Activated T-cell treated with anti-CD3 and anti-CD28 coated beads, Interleukin-2, amount 50 U/mL, for 4 hours (primary cell): ENCODE measurements at places on chromosomes 3 and 15. TPM values are rescaled to one million over a fixed set of nuclear protein-coding genes. Genes with fewer than 3 reads are reported as not detected.

The MRPS11 gene
- total RNA-seq = 73.4 TPM

DNA sequence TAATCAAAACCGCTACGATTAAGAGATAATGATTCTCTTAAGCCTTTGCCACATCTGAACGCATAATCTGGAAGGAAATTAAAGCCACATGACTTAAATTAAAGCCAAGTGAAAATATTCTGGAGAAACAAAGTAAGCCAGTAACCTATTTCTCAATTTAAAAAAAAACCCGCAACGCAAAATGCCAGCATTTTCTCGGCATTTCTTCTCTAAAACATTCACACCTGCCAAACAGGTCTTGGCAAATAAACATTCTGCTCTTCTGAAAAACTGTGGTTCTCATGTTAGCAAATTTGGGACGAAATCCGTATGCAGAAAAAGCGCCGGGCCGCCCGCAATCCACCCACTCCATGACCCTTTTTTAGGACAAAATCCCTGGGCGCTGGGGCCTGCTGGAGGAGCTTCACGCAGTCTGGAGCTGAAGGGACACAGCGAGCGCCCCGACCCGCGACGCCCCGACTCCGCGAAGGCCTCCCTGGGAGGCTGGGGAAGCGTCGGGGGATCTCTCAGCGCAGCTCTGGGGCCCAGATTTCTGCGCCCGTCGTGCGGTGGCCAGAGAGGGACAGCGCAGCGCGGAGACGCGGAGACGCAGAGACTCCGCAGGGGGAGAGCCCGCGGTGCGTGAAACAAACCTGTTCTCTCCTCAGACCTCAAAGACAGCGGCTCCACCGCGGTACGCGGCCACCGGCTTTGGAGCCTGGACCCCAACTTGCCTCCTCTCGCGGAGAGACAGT is 471 bp downstream of the NKIRAS1 start:
- DNase-seq = no peak

The RUBCN gene
- total RNA-seq = 39.5 TPM

The PARP15 gene
- 2.5 TPM for total RNA-seq

DNA sequence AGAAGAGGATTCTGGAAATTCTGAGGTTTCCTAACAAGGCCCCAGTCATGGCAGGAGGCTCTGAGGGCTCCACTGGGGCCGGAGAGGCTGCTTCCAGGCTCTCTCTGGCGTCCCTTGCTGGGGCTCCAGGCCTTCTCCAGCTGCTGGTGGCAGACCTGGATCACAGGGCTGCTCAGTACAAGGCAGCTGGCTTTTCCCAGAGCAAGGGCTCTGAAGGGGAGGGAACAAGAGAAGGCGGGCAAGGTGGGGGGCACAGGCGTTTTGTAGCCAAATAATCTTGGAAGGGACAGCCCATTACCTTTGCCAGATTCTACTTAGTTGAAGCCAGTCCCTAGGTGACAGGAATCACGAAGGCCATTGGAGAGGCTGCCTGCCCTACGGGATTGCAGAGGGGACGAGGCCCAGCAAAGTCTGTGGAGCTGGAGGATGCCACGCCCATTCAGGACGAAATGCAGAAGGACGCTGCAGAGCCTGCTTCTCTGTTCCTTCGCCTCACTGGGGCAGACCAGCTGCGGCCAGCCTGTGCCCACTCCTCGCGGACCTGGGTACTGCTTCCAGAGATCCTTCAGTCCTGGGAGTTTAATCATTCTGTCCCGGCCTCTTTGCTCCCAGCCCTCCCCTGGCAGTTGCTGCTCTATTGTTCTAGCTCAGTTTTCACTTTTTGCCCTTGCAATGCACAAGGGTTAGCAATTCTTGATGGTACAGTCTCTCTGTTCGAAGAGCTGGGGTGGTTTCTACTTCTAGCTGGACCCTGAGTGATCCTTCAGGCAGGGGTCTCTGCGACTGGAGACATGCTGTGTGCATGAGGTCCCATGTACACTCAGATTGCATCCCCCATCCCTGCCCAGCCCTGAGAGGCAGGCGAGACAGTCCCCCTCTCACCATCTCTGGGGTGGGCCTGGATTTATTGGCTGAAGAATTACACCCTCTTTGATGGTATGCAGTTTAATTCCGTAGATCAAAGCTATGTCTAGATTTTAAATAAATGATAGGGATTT is 149.3 kb upstream of the MEF2A start:
- DNase-seq = no peak

GRCh38 chr3:52218454-52218853 is 7.0 kb downstream of the TLR9 start:
- no peak for DNase-seq

- DNase-seq = no peak
Measured at GRCh38 chr3:141280086-141280485, 48.5 kb downstream of the PXYLP1 start.

DNA sequence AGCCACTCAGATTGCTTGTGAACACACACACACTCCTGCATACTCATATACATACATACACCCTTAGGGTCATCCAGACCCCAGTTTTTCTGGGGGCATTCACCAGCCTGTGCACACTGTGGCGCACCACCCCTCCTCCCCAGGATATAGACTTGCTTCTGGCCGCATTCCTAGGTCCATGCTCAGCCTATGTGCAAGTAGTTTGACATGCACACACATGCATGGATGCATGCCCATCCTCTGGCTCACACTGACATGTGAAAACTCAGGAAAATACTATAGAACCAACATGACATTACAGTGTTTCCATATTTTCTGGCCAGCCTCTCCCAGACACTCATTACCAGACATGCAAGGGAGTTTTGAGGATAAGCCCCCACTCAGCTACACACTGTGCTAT is 79.3 kb upstream of the POLG start:
- no peak for DNase-seq

The SV2B gene
- total RNA-seq = 0.03 TPM

DNA sequence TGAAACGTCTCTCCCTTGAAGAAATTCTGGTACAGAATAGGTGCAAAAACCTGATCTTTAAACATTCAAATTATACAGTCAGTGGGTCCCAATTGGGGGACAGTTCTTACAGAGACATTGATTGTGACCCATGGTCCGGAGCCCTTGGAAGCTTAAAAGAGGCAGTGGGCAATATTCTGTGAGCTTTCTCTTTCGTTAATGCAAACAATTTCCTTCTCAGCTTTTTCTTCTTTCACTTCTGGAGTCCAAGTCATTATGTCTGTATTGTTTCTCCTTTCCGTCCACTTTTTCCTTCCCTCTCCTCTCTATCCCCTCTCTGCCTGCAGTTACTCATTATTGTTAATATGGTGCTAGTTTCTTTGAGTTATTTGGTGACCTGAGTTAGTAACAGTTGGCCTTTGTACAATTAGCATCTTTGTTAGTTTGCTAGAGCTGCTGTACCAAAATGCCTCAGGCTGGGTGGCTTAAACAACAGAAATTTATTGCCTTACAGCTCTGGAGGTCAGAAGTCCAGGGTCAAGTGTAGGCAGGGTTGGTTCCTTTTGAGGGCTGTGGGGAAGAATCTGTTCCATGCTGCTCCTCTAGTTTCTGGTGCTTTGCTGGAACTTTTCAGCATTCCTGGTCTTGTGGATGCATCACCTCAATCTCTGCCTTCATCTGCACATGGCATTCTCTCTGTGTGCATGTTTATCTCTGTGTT is 102.6 kb downstream of the GMPS start:
- DNase-seq = no peak

The STRIT1 gene
- total RNA-seq = not detected

The VGLL3 gene
- 0.14 TPM for total RNA-seq

The NR2F2 gene
- total RNA-seq = 0.13 TPM

DNA sequence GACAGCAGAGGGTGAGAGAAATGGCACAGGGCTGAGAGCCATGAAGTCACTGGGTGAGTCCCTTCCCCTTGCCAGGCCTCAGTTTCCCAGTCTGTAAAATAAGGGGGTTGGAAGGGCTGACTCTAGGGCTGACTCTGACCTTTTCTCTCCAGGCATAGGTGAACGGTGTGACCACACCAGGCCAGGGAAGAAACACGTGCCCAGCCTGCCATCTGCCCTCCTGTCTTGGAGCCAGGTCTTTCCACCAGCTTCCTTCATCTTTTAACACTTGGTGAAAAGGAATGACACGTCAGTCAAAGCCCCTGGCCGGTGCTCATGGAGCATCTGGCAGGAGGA is 74.4 kb downstream of the CPN2 start:
- DNase-seq = no peak

The FEZF2 gene
- total RNA-seq = not detected

- no peak for DNase-seq
Measured at GRCh38 chr3:119428538-119428937, 34.9 kb downstream of the TMEM39A start.

GRCh38 chr15:58677426-58677825 is 72.1 kb downstream of the ADAM10 start:
- no peak for DNase-seq

- peak; percentile 73 for DNase-seq
Measured at GRCh38 chr3:187741403-187742350, 3.6 kb downstream of the BCL6 start.

The CACNA2D2 gene
- 0.90 TPM for total RNA-seq

DNA sequence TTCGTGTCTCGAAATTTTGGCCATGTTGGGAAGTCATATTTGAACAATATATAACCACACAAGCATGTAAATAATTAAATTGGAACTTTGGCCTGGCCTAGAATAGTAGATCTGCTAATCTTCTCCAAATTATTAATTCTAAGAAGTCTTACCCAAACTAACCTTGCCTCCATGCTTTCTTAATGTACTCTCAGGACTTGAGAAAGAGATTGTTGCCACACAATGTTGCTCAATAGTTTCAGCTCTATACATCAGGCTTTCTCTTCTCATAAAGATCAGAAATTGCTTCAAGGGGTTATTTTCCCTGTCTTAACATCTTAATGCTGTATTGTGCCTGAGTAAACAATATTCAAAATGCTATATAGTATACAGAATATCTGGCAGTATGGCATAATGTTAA is 202.7 kb upstream of the LRIG1 start:
- no peak for DNase-seq

DNA sequence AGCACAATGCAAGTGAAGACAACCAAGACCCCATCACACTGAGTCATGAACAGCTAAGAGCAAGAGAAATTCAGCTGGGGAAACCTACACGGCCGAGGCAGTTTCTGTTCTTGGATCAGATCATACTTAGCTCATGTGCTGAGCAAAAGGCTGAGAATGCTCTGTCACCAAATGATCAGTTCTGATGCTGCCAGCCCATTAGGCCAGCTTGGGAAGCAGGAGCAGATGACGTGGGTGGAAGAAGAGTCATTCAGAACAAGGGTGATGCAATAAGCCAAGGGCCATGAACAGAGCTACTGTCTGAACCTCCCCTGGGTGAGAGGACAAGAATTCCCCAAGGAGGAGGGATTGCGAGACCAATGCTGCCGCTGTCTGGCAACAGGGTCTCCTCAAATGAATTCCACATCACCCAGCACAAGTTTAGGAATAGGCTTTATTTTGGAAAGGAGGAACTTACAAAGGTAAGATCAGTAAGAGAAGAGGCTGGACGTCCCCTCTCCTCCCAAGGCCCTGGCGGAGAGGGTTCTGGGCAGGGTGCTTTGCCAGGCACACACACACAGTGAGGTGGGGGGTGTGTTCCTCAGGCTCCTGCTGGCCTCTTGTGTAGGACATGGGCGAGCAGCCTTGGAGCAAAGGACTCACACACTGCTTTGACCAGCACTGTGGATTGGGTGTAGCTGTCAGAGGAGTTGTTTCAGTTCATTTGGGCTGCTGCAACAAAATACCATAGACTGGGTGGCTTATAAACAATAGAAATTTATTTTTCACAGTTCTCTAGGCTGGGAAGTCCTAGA is 65.6 kb upstream of the CTXND1 start:
- no peak for DNase-seq

DNA sequence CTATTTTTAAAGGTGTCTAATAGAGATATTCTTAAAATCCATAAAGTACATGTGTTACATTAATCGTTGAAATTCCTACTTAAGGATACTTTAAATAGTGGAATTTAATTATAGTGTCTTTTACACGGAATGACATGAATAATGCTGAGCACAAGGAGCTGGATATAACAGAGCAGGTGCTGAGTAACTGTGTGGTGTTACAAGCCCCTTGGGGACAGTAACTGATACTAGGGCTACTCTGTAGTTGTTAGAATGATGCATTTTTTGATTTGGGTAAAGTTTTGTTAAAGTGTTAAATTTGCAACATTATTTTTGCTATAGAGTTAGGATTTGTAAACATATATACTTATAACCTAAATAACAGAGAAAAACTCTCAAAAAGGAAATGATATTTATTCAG is 1496.1 kb downstream of the OTOL1 start:
- DNase-seq = no peak

GRCh38 chr3:8851703-8852102 is 82.3 kb upstream of the OXTR start:
- no peak for DNase-seq

GRCh38 chr3:115633467-115633866 is 10.2 kb downstream of the GAP43 start:
- no peak for DNase-seq

- no peak for DNase-seq
Measured at GRCh38 chr3:50447290-50447840, 56.1 kb downstream of the CACNA2D2 start.

DNA sequence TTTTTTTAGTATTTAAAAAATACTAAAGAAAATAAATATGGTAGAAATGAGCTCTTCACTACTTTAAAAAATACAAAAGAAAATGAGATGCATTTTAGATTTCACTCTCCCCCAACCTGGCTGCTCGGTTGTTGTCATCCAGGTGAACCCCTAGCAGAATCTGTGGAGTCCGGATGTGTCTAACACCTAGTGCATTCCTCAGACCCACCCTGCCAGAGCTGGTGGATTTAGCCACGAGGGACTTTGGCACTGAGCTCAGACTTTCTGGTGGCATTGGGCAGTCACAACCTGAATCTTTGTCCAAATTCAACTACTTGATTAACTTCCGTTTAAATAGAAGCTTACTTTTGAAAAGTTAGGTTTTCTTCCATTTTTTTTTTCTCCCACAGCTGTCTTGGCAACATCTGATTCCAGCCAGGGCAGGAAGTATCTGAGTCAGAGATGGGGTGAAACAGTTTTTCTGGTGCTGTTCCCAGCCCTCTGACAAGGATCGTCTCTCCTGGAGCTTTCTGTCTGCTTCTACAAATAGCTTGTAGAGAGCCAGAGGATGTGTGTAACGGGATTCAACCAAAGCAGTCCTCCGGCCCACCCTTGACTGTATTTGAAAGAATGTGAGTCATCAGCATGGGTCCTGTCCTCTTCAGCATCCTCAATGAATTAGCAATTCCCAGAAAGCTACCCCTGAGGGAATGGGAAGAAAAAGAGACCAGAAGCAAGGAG is 301.8 kb upstream of the MCTP2 start:
- no peak for DNase-seq

DNA sequence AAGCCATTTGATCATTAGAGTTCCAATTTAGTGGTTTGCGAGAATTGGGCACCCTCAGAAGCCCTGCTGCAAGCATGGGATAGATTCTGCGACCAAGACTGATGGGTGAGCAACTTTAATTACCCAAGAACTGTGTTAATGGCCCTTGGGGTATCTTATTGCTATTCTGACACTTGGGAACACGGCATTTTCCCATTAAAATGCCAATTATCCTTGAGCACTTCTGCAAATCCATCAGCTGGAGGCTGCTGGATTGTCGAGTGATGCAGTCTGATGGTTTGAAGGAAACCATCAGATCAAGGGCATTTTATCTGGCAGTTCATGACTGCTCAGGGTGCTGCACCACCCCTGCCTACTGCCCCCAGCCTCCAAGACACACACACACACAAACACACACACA is 183.6 kb upstream of the PROK2 start:
- DNase-seq = no peak
